ENCODE measurements at places on chromosomes 7 and 10.

- no peak for DNase-seq
Observed at GRCh38 chr10:122030200-122030552, 41.2 kb downstream of the TACC2 start.

- no peak for DNase-seq
Observed at GRCh38 chr7:141150465-141150864, 76.6 kb downstream of the TMEM178B start.

GRCh38 chr7:23214423-23214822 lies 32.2 kb upstream of the GPNMB start:
- no peak for DNase-seq

DNA sequence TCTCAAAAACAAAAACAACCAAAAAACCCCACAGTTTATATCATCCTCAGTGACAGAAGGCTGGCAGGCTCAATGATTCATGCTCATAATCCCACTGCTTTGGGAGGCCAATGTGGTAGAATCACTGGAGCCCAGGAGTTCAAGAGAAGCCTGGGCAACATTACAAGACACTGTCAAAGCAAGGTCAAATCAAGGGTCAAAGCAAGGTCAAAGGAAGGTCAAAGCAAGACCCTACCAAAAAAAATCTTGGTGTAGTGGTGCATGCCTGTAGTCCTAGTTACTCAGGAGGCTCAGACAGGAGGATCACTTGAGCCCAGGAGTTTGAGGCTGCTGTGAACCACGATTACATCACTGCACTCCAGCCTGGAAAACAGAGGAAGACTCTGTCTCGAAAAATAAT lies 14.2 kb upstream of the NPC1L1 start:
- no peak for DNase-seq

DNA sequence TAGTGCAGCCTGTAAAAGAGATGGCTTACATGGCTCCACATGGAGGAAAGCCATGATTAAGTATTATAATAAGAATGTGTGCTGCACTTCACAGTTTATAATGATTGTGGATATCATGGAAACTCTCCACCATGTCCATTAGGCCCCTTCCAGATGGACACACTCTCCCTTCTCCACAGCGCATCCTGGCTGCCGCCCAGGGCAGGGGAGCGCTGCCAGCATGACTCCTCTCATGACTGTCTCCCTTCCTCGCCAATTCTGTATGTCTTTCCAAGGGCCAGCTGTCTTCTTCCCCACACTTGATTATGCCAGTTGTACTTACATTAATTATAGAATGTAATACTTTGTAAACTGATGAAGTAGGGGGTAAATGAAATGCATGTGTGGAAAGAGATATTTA lies 259.3 kb upstream of the TMEM72 start:
- DNase-seq, result no peak

GRCh38 chr7:38163671-38164070 lies 14.4 kb upstream of the STARD3NL start:
- no peak for DNase-seq

DNA sequence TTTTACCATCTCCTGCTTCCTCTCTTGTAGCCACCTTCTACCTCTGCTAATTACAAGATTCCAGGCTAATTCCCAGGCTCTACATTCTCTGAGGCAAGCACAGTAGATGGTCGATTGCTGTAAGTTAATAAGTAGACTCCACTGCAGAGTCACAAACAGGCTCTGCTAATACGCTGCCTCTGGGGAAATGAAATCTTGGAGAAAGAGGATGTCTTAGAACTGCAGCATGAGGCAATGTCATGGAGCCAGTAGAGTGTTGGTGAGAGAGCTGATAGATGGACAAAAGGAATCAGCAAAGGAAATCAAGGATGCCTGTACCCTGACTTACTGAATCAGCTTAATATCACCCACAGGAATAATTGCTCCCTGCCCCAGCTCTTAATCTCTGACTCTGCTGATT lies 1260.3 kb downstream of the XPNPEP1 start:
- DNase-seq, result no peak

- no peak for DNase-seq
Observed at GRCh38 chr10:30192846-30193608, 133.6 kb upstream of the JCAD start.

DNA sequence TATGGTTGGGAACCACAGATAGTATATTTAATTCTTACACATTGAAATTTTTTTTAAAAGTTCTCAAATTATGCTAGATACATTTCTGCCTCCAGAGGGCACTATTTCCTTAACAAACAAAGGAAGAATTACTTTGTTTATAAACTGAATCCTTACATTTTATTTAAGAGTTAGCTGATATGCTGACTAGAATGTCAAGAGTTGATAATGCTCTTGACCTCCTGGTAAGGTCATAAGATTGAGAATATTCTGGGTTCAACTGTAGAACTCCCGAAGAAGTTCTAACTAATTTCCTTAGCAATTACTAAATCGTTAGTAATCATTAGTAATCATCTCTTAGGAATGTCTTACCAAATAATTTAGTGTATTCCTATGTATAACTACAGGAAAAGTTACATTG lies 95.3 kb upstream of the CYP26C1 start:
- DNase-seq, result peak; percentile 75

DNA sequence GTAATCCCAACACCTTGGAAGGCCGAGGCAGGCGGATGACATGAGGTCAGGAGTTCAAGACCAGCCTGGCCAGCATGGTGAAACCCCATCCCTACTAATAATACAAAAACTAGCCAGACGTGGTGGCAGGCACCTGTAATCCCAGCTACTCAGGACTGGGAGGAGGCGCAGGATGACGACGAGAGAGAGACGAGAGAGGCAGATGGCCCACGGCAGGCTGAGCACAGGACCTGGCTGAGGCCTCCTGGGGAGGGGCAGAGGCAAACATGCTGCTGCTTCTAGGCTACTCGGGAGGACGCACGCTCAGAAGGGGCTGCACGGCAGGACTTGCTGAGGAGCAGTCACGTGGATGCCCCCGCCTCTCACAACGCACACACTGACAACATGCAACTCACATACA lies 22.4 kb downstream of the DIP2C start:
- no peak for DNase-seq

DNA sequence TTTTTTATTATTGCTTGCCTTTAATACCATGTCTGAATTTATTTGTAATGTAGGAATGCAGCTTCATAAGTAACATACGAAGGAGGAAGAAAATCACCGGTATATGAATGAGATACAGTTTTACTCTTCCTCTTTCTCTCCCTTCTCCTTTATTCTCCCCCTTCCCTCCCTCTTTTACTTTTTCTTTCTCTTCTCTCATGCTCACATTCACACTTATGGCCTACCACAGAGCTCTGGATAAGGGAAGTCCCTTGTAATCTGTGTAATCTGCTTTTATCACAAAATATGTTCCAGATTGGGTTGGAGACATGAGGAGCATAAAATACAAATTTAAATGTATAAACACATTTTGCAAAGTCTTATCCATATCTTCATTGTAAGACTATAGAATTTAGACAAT lies 59.4 kb downstream of the MDFIC start:
- DNase-seq, result no peak

GRCh38 chr7:77488986-77489385 lies 48.1 kb upstream of the PTPN12 start:
- DNase-seq, result no peak

All from ACHN (cell line).